Activated naive CD4-positive, alpha-beta T cell treated with Interleukin-2 at 50 U/mL for 16 hours (primary cell): ENCODE measurements at places on chromosomes 7 and 10.

- DNase-seq: peak; percentile 57
Observed at GRCh38 chr10:102714621-102715455, at the start of gene SFXN2. Gene SFXN2, plus strand, starts transcription at chr10:102714636. Its CDS starts 12,001 bp downstream, at chr10:102726637.

DNA sequence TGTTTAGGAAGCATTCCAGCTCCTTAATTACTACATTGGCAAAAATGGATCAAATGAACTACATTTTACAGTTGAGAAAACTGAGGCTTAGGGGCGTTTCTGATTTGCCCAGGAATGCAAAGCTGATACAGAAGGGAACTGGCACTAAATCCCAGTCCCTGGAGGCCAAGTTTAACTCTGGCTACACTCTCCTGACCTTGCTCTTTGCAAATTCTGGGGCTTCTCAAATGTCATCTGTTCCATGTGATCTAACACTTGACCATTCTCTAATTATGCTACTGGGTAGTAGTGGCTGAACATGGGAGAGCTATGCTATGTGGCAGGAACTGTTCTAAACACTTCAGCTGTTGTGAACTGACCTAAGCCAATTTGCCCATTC is 11.3 kb upstream of the HABP2 start:
- DNase-seq: no peak

GRCh38 chr7:28170701-28171100 is 9.9 kb downstream of the JAZF1 start:
- no peak for DNase-seq

GRCh38 chr7:27147199-27148030 is at the start of gene HOXA6:
Gene HOXA6, minus strand, starts transcription at chr7:27147774. Its CDS starts 25 bp downstream, at chr7:27147749.
- no peak for DNase-seq

DNA sequence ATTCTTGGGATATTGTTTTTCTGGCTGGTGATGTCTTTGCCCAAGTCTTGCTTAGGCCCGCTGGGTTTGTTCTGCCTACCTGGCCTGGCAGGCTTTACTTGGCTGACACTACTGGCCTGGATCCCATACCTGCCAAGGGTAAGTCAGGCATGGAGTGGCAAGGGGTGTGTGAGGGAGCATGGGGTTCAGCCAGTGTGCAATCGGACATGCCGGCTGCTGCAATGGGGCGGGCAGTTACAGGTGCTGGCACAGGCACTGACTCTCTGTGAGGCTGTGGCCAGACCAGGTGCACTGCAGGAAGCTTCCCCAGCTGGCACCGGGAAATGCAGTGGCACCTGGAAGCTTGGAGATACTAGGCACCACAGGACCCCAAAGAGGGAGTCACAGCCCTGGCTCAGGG is 168.4 kb downstream of the PON1 start:
- DNase-seq: no peak

GRCh38 chr10:6297951-6298381 is 95.2 kb downstream of the PFKFB3 start:
- no peak for DNase-seq

- DNase-seq: no peak
Observed at GRCh38 chr10:85008488-85009184, 680.2 kb downstream of the CCSER2 start.

DNA sequence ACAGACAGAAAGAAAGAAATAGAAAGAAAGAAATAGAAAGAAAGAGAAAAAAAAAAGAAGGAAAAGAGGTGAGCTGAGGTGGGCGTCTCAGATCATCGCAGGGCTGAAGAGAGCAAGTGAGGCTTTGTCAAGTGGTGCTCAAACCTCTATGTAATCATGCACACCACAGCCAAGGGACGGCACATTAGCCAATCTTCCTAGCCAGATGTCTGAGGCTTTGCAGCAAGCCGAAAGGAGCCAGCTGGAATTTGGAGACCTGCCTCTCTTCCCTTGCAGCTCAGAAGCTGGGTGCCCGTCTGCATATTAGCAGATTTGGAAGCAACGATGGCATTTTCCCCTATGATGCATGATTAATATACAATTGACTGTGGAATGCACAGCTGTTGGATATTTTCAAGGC is 52.5 kb downstream of the ADRA2A start:
- DNase-seq: no peak

GRCh38 chr10:71067098-71067740 is 145.2 kb upstream of the UNC5B start:
- DNase-seq: no peak

- no peak for DNase-seq
Observed at GRCh38 chr7:20275637-20276036, 55.1 kb upstream of the ITGB8 start.

DNA sequence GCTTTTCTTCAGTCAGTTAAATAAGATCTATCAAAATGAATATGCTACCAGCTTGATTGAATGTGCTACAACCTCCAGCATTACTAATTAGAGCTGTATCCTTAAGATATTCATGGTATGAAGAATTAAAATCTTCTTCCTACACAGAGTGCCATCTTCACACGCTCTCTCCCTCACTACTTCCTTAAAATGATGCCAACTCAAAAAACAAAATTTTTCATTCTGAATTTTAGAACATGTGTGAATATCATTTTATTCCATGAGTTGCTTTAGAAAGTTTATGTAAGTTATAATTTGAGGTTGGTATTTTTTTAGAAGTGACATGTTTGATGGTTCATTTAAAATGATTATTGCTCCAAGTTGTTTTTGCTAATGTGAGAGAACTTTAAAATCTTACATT is 407.5 kb upstream of the CELF2 start:
- DNase-seq: no peak

- DNase-seq: no peak
Observed at GRCh38 chr7:70104243-70104642, 506.0 kb downstream of the AUTS2 start.

GRCh38 chr7:5528071-5528814 is 104.6 kb upstream of the TNRC18 start:
- DNase-seq: peak; percentile 43

- no peak for DNase-seq
Observed at GRCh38 chr7:151893405-151893923, 16.5 kb upstream of the PRKAG2 start.

- DNase-seq: no peak
Observed at GRCh38 chr10:34543716-34544115, 271.4 kb downstream of the PARD3 start.

GRCh38 chr7:140192620-140193019 is 15.8 kb upstream of the KDM7A start:
- DNase-seq: no peak

GRCh38 chr7:133372337-133372736 is 119.5 kb downstream of the EXOC4 start:
- DNase-seq: no peak

- DNase-seq: no peak
Observed at GRCh38 chr10:27258492-27258837, 17.9 kb upstream of the ACBD5 start.

- DNase-seq: no peak
Observed at GRCh38 chr7:32108651-32109050, 38.4 kb upstream of the PDE1C start.

GRCh38 chr10:89745903-89746302 is 44.5 kb downstream of the KIF20B start:
- no peak for DNase-seq

GRCh38 chr7:116673457-116673865 is 1.5 kb downstream of the MET start:
- DNase-seq: no peak

GRCh38 chr7:141477865-141478264 is 73.3 kb upstream of the AGK start:
- no peak for DNase-seq

- no peak for DNase-seq
Observed at GRCh38 chr10:69802424-69803161, 887 bp downstream of the COL13A1 start.

GRCh38 chr7:44981035-44981706 is 2.4 kb upstream of the MYO1G start:
- DNase-seq: no peak

- no peak for DNase-seq
Observed at GRCh38 chr10:114869520-114869892, 47.9 kb downstream of the FHIP2A start.

DNA sequence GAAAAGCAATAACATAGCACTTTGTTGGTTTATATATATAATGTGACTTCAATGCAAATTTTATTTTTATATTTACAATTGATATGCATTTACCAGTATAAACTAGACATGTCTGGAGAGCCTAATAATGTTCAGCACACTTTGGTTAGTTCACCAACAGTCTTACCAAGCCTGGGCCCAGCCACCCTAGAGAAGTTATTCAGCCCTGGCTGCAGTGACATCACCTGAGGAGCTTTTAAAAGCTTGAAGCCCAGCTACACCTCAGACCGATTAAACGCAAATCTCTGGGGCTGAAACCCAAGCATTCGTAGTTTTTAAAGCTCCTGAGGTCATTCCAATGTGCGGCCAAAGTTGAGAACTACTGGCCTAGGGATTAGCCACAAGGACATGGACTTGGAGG is 155.0 kb upstream of the LANCL2 start:
- no peak for DNase-seq

GRCh38 chr10:114603948-114604347 is 54.1 kb downstream of the ABLIM1 start:
- DNase-seq: no peak

DNA sequence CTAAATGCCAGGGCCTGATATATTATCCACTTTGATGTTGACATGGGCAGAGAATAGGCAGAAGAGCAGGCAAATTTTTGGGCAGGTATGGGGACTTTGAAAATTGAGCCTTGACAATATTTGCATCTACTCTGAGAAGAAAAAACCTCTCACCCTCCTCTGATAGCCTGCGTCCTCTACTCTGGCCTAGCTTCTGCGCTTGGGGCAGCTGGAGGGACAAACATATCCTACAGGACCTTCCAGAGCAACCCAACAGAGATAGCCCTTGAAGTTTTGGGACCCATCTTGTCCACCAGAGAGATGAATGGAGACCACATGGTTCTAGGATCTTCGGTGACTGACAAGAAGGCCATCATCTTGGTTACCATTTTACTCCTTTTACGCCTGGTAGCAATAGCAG is at the start of gene TAS2R60:
Gene TAS2R60 (plus strand): TSS at position 301 of the 400 bp plus-strand sequence. CDS start 0 bp downstream, at position 301.
- no peak for DNase-seq

DNA sequence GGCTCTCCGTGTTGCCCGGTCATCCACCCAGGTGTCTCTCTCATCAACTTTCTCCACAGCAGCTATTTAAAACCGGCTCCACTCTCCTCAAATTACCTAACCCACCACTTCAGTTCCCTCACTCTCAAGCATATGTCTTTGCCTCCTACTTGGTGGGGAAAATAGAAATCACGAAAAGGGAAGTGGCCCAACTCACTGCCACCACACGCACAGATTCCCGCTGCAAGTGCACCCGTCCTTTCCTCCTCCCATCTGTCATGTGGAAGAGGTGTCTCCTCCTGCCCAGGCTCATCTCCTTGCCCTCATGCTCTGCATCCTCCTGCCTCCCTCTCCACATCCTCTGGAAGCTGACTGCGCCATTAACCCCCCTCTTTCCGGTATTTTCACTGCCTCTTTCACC is 80.8 kb upstream of the MKX start:
- DNase-seq: no peak

- no peak for DNase-seq
Observed at GRCh38 chr10:89836840-89837164, 135.4 kb downstream of the KIF20B start.

- peak; percentile 40 for DNase-seq
Observed at GRCh38 chr10:22379059-22379458, 33.8 kb downstream of the SPAG6 start.

- no peak for DNase-seq
Observed at GRCh38 chr7:103752995-103753394, 236.5 kb downstream of the RELN start.

GRCh38 chr10:83991986-83992753 is 147.1 kb upstream of the GHITM start:
- no peak for DNase-seq

DNA sequence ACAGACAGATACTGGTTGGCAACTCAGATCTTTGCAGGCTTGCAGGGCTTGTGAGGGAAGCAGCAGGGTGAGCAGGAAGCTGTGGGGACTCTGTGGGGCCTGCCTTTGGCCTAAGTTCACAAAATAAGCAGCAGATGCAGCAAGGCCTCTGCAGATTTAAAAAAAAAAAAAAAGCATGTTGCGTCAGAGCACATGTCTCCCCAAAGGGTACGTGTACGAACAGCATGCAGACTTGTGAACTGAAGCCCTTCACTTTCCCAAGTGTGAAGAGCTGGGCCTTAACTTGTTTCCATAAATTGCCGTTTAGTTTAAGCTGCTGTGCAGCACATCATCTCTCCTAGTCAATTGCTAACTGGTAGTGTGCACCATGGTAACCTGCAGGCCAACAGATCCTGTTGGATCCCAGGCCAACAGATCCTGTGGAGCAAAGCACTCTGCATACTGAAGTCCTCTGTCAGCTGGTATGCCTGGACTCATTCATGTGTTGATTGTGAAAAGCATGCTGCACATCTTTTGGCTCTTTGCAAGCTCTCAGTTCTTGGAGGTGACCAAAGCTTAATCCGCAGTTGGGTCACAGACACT is 10.8 kb upstream of the XPNPEP1 start:
- peak; percentile 11 for DNase-seq

DNA sequence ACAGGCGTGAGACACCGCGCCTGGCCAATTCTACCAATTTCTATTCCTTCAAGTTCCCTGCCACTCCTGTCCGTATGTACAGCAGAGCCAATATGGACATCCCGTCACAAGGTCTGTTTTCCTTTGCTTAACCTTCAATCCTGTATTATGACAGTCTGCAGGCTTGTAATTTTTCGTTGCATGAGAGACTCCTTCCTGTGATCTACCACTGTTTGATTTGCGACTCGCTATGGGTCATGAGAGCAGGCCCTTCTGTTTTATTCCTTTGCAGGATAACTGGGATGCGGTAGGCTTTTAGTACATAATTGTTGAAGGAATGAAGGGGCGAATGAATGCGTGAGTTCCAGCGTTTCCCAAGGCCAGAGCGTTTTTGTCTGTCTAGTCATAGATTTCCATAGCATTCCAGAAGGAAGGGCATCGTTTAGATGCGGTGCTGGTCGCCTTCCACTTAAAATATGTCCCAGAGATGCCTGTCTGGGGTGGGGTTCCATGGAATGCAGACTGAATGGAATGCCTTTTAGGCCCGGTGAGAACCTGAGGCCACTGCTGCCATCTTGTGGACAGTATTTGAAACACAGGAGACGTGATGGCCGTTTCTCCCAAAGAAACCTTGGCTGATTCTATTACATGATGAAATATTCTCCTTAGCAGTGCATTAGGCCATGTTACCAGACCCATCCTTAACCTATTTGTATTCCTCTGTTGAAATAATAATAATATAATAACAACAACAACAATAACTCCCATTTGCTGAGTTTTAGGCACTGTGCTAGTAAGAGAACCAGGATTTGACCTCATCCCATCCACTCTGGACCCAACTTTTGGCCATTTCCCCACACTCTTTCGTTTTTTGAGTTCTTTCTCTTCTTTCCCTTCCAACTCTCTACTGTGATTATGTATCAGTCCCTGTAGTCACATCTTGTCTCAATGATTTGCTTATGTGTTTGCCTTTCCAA is 193.2 kb downstream of the MYOF start:
- DNase-seq: peak; percentile 55

DNA sequence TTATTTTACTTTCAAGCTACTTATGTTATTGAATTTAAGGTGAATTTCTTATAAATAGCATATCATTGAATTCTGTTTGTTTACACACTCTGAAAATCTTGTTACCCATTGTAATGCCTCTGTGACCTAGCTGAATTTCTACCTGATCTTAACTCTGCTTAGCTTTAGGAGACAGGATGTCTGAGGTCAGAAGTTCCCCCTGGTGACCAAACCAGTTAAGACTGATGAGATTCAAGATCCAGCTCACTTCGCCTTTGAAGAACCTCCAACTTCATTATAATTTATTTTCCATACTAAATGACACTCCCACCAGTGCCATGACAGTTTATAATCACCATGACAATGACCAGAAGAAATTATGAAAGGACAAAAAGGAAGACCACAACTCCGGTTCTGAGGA is 213.4 kb upstream of the CDC14C start:
- no peak for DNase-seq
